Left ventricle myocardium superior (tissue), 1 donor: ENCODE measurements at places on chromosomes 2 and 18. TPM values are rescaled to one million over a fixed set of nuclear protein-coding genes. Genes with fewer than 3 reads are reported as not detected.
A peak's percentile ranks its signal among the peaks of the same experiment; 100 is the strongest.

The GALNT14 gene
- total RNA-seq, result 0.45 TPM

The KIF5C gene
- 0.52 TPM for total RNA-seq

The TSPYL6 gene
- not detected for total RNA-seq

The SLC5A6 gene
- total RNA-seq, result 13.3 TPM

The ZAP70 gene
- total RNA-seq, result 1.7 TPM

The ZSCAN30 gene
- total RNA-seq, result 13.2 TPM

- DNase-seq, result no peak
Measured at GRCh38 chr2:73072416-73072815, 904 bp upstream of the SFXN5 start.

DNA sequence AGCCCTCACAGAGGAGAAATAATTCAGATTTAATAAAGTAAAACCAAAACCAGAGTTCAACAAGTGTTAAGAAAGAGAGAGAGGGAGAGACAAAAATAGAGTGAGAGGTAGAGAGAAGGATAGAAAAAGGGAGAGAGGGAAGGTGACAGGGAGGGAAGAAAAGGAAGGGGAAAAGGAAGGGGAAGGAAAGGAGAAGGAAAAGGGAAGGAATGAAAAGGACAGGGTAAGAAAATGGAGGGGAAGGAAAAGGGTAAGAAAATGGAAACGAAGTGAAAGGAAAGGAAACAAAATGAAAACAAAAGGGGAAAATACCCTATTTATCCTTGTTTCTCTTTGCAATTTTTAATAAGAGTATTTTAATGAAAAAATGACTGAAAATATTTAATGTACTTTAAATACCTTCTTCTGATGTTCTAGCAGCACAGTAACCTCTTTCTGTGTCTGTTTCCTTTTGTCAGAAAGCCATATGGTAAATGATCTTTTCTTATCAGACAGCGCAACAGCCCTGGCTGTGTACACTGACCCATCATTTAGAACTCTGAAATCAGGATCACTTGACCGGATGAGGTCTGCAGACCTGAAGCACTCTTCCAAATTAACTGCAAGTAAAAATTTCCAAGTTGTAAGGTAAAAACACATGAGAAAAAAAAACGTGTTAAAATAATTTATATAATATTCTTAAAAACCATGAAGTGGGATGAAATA lies 11.8 kb downstream of the DSC3 start:
- DNase-seq, result no peak

GRCh38 chr2:33214436-33214835 lies 262.0 kb upstream of the RASGRP3 start:
- no peak for DNase-seq

- DNase-seq, result no peak
Measured at GRCh38 chr2:3899536-3900155, 196.3 kb downstream of the DCDC2C start.

DNA sequence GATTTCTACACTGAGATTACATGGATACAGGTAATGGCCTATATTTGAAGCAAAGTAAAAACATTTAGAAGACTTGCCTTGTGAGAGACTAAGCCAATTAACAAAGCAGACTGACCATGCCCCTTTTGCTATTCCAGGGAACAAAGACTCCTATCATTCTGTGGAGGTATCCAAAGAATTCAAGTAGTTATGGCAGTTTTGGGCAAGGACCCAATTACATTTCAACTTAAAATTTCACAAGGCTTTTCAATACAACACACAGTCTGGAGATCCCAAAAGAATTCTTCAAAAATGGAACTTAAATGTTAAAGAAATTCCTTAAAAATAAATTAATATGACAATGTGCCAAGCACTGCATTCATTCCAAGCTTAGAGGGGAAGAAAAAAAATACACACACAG lies 109.2 kb upstream of the CHRNA1 start:
- DNase-seq, result no peak

- no peak for DNase-seq
Measured at GRCh38 chr18:79961527-79962291, 2.7 kb upstream of the HSBP1L1 start.

DNA sequence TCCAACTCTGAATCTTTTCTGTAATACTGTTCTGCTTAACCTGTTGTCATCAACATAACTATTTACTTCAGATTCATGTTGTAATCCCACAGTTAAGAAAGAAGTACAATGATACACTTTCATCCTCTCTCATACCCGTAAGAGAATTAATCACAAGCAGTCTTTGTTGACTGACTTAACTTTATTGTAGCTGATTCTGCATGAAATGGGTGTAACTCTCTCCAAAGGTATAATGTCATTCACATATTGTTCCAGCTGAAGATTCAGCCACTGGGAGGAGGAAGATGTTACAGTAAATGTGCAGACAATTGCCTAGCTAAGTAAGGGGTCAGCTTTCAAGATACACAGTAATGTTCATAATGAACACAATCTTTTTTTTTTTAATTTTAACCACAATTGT lies 13.5 kb upstream of the DSG2 start:
- no peak for DNase-seq

- no peak for DNase-seq
Measured at GRCh38 chr2:70977605-70978205, 725 bp upstream of the ANKRD53 start.

- no peak for DNase-seq
Measured at GRCh38 chr18:37341016-37341415, 224.6 kb downstream of the CELF4 start.

- DNase-seq, result no peak
Measured at GRCh38 chr2:30267161-30267975, 36.0 kb downstream of the LBH start.

DNA sequence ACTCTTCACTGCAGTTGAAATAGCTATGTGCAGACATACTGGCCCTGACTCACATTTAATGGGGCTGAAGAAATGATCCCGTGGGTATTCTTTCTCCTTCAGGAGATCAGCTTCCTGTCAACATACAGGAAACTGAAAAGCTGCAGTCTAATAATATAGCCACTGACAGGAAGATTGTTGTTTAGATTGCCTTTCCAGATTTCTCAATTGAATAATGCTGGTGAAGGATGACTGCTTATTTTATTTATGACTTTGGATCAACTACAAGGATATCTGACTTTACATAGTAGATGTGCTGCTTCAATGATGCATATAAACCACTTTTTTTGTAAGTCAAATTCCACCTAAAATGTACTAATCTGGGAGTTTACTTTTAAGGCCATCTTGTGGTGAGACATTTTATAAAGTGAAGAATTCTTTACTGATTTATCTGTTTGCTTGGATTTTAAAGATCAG lies 93.4 kb upstream of the MAP4K3 start:
- DNase-seq, result no peak

DNA sequence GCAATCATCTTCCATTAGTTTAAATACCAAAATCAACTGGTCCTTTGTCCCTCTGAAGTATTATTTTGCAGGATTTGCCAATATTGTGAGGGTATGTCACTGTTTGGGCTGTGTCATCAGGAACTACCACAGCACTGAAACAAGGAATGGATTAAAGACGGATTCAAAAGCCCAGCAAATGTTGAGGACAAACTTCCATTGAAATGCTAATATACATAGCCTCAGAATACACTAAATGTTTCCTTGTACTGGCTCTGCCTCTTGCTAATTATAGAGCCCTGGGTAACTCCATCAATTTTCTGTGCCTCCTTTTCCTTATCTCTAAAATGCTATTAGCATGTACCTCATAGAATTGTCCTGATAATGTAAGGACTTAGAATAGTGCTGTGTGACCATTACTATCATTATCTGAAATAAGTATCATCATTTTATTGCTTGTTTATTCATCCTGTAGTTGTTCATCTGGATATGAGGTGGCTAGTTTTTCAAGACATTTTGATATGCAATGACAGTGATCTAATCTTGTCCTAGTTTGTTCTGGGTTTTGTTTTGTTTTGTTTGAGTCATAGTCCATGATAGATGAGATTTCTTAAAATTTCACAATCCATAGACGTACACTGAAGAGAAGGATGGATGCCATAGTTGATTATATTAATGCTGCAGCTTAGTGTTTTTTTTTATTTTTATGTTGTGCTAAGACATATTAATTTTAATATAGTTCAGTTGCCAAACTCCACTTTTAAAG lies 333.4 kb upstream of the KCNH7 start:
- no peak for DNase-seq

GRCh38 chr2:165791421-165792103 lies 2.5 kb downstream of the GALNT3 start:
- DNase-seq, result no peak

GRCh38 chr2:20919297-20919800 lies 96.4 kb upstream of the LDAH start:
- no peak for DNase-seq

- DNase-seq, result peak; percentile 35
Measured at GRCh38 chr2:112623913-112624777, 21.6 kb upstream of the SLC20A1 start.

- no peak for DNase-seq
Measured at GRCh38 chr2:102424754-102425153, 1.8 kb downstream of the IL18RAP start.

DNA sequence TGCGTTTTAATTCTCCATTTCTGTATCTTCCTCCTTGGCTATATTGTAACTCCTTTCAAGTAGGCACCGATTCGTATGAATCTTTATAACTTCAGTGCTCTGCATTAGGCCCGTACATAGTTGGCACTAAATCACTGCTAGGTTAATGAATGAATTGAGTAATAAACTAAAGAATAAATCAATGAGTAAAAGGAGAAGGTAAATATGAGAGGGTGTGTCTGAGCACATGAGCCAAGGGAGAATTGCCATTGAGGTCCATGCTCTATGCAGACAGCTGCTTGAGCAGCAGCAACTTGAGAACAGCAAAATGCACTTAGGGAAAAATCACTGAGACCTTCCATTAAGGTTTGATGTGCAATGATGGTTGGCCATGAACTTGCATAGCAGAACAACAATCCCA lies 11.2 kb upstream of the TRPM8 start:
- DNase-seq, result no peak

GRCh38 chr2:84846041-84846663 lies 34.7 kb downstream of the TRABD2A start:
- DNase-seq, result no peak

DNA sequence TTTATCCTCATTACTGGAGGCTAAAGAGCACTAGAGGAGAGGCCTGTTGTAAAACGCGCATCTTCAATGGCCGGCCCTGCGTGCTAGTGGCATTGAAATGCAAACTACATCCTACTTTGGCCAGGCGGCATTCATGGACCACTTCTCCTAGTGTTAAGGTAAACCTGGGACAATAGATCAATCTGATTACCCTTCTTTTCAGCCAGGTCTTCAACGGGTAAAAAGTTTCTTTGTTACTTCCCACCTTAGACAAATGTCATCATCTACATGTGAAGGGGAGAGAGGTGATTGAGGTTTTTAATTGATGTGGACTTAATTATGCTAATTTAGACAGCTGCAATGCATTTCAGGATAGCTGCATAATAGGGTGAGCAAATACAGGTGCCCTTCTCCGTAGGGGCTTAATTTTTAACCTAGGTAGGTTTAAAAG lies 628.0 kb downstream of the ZEB2 start:
- no peak for DNase-seq

DNA sequence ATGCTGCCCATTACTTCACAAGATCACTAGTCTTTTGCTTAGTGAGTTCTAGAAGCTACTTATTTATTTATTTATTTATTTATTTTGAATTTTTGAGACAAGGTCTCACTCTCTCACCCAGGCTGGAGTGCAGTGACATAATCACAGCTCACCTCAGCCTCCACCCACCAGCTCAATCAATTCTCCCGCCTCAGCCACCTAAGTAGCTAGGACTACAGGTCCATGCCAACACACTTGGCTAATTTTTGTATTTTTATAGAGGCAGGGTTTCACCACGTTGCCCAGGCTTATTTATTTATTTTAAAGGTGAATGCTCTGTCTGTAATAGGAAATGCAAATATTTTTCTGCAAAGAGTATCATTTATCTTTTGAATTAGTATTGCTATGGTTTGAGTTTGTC lies 67.7 kb downstream of the ATAD2B start:
- no peak for DNase-seq

DNA sequence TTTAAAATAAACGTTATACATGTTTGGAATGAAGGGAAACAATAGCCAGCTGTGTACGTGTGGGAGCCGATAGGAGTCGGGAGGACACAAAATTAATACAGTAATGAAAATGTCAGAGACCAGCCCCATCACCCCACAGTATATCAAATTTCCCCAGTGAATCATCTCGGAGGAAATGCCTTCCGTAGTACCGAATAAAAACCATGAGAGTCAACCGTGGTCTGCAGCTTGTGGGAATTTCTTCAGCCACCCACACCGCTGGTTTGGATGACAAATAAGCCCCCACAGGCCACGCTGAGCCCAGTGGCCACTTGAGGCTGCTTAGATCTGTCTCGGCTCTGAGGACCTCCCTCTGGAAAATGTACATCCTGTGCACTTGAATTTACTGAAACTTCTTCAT lies 133.7 kb downstream of the COL6A3 start:
- DNase-seq, result no peak

GRCh38 chr2:181466661-181467576 lies 9.7 kb downstream of the ITGA4 start:
- DNase-seq, result peak; percentile 75

DNA sequence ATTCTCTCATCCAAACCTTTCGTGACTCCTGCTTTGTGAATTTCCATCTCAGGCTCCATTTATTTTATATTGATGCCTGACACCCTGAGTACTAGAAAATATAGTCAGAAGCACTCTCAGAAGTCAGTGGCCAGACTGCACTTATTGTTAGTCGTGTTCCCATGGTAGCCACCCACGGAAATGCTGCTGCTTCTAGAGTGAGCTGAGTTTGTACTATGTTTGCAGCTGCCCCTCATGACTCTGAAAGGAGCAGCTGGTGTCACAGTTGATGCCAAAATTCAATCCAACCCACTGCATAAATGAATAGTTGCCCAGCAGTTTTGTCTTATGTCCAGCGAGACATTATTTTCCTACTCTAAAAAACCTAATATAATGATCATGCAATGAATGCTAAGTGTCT lies 265.2 kb upstream of the SPHKAP start:
- no peak for DNase-seq

DNA sequence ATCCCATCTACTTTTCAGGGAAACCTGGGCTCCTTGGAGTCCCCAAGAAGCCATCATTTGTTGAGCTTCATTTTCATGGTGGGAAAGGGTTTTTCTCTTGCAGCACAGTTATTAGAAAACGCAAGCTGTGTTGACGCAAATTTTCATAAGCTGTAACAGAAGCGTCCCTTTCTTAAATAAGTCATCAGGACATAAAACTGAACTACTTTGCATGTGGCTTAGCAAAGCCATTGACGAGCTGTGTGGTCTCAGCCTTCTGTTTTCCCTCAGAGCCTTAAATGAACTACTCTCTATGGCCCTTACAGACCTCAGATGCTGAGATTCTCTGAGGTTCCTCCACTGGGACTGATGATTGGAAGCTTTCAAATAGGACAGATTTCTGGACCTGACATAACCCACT lies 85.1 kb downstream of the ARL4C start:
- no peak for DNase-seq
